Fibroblast of the aortic adventitia (primary cell): ENCODE measurements at places on chromosomes 16 and 17. TPM values are rescaled to one million over a fixed set of nuclear protein-coding genes. Genes with fewer than 3 reads are reported as not detected.

Gene CBLN1
- total RNA-seq: not detected in 2 replicates

Gene PERCC1
- total RNA-seq: not detected in 2 replicates

Gene CCL17
- total RNA-seq: not detected in 2 replicates

Gene MBTD1
- 13.1 and 15.7 TPM in 2 replicates for total RNA-seq
